ENCODE measurements at places on chromosomes 3 and 15. TPM values are rescaled to one million over a fixed set of nuclear protein-coding genes. Genes with fewer than 3 reads are reported as not detected.

Gene SAMD7
- total RNA-seq = not detected

Gene MSL2
- 38.4 TPM for total RNA-seq

Gene CIP2A
- 29.0 TPM for total RNA-seq

Gene INSYN1
- 5.8 TPM for total RNA-seq

Gene ARHGEF26
- total RNA-seq = 7.8 TPM

Gene CHCHD6
- 9.9 TPM for total RNA-seq

Gene TTC21A
- 9.8 TPM for total RNA-seq

Gene CRTAP
- total RNA-seq = 138 TPM

Gene GPR62
- not detected for total RNA-seq

Gene ZDHHC3
- 112 TPM for total RNA-seq

Data from type B pancreatic cell (in vitro differentiated cells).